ENCODE measurements at places on chromosomes 11 and 22. TPM values are rescaled to one million over a fixed set of nuclear protein-coding genes. Genes with fewer than 3 reads are reported as not detected.

DNA sequence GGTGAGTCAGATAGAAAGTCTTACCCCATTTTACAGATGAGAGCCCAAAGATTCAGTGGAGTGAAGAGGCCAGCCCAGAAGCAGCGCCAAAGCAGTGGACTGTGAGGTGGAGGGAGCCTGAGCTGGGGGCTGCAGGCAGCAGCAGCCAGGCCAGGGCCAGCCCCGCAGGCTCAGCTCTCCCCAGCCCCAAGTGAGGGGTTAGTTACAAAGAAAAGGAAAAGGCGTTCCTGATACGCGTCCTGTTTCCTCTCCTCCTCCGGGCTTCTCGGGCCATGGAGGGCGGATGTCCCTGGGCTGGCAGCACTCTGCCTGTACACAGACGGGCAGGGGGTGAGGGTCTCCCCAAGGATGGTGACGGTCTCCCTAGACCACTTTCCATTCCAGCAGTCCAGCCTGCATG lies 44.9 kb downstream of the ARRB1 start:
- no peak for DNase-seq

- no peak for DNase-seq
Observed at GRCh38 chr11:64787526-64788320, 9.4 kb upstream of the SF1 start.

- no peak for DNase-seq
Observed at GRCh38 chr11:91872243-91872642, 352.4 kb upstream of the FAT3 start.

DNA sequence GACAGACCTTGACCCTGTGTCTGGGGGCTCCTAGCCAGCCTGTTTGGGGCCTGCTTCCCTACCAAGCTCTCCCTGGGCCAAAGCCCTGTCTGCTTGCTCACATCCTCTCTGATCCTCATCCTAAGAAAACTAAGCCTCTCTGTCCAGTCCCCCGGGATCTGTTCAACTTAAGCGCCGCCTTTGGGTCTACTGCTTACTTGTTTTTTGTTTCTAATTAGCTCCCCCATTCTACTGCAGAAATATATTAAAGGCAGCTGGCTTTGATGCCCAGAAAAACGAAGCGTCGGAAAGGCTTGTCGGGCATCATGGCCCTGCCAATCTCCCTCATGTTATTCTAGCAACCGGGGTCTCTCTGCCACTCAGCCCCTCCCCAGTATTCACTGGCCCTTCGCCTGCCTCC lies 3.4 kb downstream of the DSCAML1 start:
- no peak for DNase-seq

DNA sequence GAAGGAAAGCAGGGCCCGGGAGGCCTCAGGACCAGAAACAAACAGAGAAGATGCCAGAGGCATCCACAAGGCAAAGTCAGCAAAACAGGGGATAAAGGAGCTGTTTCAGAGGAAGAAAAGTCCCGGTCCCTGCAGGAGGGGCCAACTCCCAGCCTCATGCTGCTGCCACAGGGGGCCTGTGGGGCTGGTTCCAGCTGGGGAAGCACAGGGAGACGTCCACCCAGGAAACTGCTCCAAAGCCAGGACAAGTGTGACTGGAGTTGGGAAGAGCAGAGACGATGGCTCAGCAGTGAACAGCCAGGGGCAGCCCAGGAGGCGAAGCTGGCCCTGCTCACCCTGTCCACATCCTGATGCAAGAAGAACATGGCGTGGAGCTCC lies 454.4 kb downstream of the BRD1 start:
- DNase-seq, result peak; percentile 62

DNA sequence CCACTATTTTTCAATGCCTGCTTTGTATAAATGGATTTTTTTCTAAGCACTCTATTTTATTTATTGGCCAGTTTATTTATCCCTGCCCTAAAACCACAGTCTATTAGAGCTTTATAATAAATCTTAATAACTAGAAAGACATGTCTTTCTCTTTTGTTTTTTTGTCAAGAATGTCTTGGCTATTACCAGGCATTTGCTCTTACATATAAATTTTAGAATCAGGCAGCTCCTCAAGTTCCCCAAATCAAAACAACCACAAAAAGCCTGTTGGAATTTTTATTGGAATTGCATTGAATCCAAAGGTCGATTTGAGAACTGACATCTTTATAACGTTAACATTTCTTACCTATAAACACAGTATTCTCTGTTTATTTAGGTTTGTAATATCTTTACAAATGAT lies 85.8 kb upstream of the SC5D start:
- no peak for DNase-seq

DNA sequence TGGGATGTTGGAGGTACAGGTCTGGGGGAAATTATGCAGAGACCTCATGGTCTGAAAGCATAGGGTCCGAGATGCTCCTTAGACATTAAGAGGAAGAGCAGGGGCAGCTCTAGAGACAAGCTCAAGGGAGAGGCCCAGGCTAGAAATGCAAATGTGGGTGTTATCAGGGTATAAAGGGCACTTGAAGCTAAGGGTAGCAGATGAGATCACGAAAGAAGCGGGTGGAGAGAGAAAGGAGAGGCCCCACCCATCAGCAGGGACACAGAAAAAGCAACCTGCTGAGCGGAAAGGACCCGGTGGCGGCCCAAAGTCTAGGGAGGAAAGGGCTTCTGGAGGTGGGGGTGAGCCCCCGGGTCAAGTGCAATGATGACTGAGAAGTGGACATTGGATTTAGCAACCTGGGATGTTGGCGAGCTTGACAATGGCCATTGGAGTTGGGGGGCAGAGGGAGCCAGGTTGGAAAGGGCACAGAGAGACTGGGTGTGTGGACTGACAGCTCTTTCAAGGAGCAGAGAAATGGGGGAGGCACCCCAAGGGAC lies 8.9 kb downstream of the TMPRSS6 start:
- DNase-seq, result no peak

DNA sequence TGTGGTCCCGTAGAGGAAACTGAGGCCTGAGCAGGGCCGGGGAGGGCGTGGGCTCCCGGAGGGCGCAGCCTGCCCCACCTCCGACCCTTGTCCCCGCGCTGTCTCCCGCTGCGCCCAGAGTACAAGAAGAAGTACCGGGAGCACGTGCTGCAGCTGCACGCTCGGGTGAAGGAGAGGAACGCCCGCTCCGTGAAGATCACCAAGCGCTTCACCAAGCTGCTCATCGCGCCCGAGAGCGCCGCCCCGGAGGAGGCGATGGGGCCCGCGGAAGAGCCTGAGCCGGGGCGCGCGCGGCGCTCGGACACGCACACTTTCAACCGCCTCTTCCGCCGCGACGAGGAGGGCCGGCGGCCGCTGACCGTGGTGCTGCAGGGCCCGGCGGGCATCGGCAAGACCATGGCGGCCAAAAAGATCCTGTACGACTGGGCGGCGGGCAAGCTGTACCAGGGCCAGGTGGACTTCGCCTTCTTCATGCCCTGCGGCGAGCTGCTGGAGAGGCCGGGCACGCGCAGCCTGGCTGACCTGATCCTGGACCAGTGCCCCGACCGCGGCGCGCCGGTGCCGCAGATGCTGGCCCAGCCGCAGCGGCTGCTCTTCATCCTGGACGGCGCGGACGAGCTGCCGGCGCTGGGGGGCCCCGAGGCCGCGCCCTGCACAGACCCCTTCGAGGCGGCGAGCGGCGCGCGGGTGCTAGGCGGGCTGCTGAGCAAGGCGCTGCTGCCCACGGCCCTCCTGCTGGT lies 1.9 kb downstream of the NLRP6 start:
- peak; percentile 65 for DNase-seq

- peak; percentile 65 for DNase-seq
Observed at GRCh38 chr22:19870153-19871022, 15.7 kb upstream of the GNB1L start.

- DNase-seq, result no peak
Observed at GRCh38 chr22:22526125-22526912, 6.2 kb upstream of the ZNF280A start.

GRCh38 chr22:20316217-20316843 lies 3.5 kb downstream of the DGCR6L start:
- DNase-seq, result peak; percentile 68

- no peak for DNase-seq
Observed at GRCh38 chr22:45510376-45511232, 7.9 kb downstream of the FBLN1 start.

- DNase-seq, result no peak
Observed at GRCh38 chr22:41411021-41411851, 29.5 kb downstream of the TEF start.

DNA sequence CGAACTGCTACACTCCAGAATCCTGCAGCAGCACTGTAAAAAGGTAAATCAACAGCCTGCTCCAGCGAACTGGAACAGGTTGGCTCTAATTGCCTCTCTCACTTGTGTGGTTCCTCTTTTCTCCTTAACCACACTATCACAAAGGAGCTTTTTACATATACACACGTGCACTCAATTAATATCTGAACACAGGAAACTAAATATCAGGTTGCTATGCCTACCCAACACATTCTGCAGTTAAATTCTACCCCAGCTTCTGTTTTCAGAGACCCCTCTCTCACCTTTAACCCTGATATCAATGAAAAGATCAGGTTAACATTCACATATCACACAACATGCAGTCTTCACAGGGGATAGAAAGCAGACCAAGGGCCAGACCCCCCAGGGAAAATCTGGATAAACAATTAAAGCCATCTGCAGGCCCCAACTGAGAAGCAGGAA lies 11.0 kb downstream of the RBFOX2 start:
- no peak for DNase-seq

DNA sequence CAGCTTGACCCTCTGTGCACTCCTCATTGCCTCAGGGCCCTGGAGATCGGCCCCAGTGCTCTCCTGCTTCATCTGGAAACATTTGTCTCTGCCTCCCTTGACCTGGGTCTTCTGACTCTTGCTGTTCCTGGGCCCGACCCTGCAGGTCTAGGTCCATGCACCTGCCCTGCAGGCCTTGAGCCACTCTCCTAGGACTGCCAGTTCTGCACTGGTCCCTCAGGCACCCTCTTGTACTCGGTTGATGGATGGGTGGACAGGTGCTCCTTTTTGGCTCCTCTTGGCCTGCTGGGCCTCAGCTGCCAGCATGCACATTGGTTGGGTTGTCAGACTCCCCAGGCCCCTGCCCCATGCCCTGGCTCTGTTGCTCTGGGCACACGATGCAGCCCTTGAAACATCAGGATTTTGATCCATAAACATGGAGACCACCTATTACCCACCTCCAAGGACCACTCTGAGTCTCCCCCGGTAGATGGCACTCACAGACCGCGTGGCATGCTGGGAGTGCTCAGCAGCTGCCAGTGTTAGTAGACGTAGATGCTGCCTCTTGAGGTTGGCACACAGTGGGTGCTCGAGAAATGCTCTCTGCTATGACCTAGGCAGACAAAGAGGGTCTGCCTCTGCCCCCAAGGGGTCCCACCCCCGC lies 20.2 kb upstream of the ACR start:
- no peak for DNase-seq

DNA sequence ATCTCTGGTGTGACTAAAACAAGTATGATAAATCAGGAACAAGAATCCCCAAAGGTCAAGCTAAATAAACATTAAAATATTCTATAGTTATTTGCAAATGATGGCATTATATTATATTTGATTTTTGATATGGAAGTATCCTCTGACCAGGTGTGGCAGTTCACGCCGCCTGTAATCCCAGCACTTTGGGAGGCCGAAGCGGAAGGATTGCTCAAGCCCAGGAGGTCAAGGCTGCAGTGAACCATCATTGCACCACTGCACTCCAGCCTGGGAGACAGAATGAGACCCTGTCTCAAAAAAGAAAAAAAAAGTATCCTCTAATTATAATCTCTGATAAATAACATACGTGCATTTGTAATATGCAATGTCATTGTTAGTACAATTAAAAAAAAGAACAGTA lies 6.6 kb upstream of the POU2AF3 start:
- no peak for DNase-seq

RTN4RL2 gene
- 10.4 TPM for total RNA-seq

CSNK1E gene
- 219 TPM for total RNA-seq

MPEG1 gene
- not detected for total RNA-seq

PDGFB gene
- 2.9 TPM for total RNA-seq

ZP1 gene
- total RNA-seq, result not detected

LMNTD2 gene
- total RNA-seq, result 6.7 TPM
